ENCODE measurements at places on chromosomes 6 and 20.

DNA sequence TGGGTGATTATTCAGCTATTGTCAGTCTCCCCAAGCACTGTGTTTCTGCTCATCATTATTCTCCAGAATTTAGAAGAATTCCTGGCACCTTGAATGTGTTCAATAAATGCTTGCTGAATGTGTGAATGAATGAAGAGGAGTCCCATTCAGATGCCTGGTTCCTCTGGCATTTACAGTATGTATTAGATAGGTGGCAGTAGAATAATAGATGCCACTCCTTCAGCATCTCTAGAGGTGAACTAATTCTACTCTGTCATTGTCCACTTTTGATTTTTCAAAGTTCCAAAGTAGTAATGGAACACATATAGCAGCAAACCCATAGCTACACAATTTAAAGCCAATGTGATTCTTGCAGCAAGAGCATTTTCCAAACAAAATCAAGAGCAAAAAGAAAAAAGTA is 118.9 kb upstream of the CEP162 start:
- DNase-seq, result no peak

- DNase-seq, result no peak
Observed at GRCh38 chr6:37928217-37928616, 108.7 kb downstream of the ZFAND3 start.

DNA sequence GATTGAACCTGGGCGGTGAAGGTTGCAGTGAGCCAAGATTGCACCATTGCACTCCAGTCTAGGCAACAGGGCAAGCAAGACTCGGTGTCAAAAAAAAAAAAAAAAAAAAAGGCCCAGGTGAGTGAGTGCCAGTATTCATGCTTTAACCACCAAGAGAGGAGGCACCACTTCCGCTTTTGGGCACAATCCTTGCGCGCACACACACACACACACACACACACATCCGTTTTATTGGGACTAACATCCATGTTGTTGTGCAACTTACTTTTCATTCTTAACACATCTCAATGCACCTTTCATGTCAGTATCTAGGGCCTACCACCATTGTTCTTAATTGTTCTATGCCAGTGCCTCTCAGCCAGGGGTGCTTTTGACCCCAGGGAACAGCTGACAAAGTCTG is 263.0 kb downstream of the CDC5L start:
- DNase-seq, result no peak

GRCh38 chr6:149057464-149057840 is 260.1 kb upstream of the TAB2 start:
- DNase-seq, result peak; percentile 13

DNA sequence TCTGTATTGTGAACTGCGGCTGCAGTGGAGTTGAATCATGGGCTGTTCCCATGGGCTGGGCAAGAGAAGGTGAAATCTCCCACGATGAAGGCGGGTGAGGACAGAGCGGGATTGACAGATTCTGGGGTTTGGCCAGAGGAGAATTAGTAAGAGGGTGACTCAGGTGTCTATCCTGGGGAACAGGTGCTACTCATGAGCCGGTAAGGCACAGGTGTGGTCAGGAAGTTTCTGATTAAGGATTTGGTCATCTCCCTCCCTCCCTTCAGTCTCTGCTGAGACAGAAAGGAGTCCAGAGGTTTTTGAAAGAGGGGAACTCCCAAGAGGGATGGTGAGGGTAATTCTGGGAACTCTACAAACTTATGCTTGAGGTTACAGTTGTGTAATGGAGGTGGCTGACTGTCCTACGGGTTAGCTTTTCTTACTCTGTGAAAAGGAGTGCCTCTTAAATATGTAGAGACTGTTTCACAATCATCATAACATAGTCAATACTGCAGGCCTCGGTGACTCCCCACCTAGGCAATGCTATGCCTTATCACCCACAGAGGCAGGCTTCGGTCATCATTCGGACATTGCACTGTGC is 31.5 kb downstream of the SERPINB1 start:
- no peak for DNase-seq

DNA sequence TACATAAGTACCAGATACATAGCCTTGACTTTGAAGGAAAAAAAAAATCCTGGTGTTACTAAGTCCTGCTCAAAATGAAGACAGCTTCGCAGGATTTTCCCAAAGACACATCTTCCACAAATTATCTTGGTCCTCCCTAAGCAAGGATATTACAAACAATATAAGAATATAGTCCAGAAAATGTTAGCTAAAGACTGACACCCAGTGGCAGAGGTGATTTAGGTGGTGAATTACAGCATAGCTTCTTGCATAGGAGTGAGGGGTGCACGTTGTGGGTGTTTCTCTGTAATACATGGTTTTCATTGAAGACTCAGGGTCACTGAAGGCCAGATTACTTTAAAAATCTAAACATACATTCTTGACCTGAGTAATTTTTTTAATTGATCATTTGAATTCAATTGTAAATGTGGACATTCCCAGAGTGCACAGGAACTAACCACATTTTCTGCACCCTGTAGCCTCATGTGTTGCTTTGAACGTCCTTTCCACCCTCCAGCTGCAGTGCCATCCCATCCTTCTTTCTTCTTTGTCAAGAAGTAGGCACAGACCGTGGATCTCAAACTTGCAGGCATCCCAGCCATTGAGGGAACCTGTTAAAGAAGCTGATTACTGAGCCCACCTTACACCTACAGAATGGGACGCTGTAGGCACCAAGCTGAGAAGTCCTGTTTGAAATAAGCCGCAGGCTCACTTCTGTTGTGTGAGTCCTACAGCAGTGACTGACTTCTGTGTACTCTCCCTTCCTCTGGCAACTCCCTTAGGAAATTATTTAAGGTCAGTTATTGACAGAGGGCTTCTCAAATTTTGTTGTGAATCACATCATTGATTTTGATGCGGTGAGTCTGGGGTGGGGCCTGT is 102.6 kb downstream of the PERP start:
- peak; percentile 67 for DNase-seq

DNA sequence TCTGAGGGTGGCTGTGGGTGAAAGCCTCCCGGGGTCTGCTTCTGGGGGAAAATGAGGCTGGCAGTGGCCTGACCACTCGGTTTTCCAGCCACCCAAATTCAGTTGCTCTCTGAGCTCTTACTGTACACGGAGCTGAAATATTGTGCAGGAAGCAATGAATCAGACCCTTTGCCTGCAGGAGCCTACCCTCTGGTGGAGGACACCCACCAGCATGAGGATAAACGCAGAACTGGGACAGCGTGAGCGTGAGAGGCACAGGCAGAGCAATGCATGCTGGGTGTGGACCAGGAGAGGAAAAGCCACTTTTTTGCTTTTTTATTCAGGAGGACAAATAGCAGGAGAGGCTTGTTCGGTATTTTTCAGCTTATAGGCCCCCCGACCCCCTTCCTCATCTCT is 298.0 kb downstream of the QKI start:
- no peak for DNase-seq

DNA sequence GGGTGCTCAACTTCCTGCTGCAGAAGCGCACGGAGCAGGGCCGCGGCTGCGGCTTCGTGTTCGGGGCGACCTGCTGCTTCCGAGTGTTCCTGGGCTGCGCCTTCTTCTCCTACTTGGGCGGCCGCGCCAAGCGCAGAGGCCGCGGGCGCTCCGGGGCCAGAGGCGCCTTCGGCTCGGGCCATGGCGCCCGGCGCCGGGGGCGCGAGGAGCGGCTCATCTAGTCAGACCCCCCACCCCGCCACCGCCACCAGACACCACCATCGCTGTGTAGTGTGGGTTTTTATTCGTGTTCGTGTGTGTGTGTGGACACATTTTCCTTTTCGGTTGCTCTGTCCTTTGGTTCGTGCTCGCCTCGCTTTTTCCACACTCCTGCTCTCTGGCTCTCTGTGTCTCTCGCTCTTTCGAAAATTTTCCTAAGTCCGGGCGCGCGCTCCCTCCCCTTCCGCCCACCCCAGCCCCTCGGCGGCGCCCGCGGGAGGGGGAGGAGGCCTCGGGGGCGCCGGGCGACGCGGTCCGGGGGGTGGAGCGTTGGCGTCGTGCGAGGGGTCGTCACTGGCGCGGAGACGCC is 38.1 kb downstream of the GNAS start:
- peak; percentile 79 for DNase-seq

DNA sequence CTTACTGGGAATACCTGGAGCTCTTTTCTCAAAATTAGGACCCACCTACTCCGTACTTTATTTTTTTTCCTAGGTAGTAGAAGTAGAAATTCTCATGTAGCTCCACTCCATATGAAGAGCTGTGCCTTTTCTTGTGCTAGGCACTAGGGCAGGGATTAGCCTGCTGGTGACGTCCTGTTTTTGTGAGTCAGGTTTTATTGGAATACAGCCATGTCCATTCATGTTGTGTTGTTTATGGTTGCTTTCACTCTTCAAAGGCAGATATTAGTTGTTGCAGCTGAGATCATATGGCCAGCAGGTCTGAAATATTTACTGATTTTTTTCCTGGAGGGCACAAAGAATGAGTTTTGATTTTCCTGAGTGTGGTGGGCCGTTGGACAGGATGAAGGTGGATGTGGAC is 20.5 kb downstream of the XRN2 start:
- DNase-seq, result no peak

DNA sequence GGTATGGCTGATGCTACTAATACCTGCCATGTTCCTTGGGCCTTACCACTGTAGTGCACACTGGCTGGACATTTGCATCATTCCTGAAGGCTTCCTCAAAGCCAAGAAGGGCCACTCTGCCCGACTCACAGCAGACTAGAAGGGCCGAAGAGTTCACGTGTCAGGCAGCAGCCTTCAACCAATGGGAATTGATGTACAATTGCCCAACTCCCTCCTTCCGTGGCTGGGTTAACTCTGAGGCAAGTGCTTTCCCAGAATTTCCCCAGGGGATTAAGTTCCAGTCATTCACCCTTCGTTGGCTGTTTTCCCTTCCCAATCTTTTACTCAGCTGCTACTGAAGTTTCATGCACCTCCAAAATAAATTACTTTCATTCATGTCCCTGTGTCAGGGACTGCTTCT is 29.8 kb downstream of the PSMB9 start:
- no peak for DNase-seq

DNA sequence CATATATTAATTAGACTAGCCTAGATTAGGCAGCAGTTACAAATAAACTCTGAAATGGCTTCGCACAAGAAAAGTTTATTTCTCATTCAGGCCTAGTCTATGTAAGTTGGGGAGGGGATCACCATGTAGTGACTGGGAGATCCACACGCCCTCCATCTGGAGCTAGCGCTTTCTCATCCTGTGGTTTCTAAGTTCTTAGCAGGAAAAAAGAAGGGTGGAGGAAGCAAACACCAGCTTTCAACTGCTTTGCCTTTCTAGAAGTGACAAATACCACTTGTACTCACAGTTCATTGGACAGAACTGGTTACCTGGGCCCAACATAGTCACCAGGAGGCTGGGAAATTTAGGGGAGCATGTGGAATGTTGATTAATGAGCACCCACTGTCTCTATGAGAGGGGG is 46.6 kb downstream of the NDUFAF5 start:
- no peak for DNase-seq

DNA sequence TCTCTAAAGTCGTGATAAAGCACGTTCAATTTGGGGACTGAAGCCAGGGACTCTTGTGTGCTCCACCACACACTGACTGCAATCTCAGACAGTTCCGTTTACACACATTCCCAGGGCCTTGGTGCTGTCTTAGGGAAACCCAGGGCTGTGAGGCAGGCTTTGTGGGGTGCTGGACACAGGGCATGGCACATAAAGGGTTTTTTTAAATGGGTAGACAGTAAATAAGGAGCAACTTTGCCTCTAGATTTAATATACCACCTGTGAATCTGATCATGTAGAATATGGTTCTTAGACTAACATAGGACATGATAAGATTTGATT is 2.3 kb downstream of the ENTPD6 start:
- no peak for DNase-seq

DNA sequence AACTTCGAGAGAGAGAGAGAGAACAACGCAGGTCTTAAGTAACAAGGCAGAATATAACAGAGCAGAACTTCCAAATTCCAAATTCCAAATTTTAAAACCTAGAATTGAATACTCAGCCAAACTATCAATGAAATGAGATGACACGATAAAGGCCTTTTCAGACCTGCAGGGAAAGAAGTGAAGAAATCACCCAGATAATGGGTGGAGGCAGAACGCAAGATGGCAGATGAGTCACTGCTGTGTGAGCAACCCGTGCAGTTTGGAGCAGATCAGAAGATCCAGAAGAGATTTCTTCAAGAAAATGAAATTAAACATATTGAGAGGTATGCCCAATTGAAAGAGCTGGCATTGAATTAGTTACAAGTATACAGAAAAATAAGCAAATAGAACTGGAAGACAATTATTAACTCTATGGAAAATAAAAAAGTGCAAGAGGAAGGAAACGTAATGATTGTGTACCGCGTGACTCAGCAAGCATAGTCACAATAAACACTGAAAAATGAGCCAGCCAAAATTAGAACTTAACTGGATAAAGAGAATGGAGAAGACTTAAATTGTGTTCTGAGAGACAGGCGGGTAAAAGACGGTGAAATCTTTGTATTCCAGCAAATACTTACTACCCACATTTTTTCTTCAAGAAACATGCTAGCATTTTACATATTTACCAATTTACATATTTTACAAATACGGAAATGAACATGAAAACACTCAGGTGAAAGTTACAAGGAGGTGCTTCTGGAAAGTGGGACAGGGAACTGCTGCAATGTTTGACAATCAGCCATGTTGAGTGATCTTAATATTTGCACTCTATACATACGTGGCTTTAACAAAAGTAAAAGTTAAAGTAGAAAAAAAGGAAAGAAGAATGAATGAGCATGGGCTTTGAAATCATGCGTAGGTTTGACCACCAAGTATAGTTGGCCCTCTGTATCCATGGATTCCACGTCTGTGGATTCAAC is 87.9 kb upstream of the CDYL start:
- DNase-seq, result no peak

GRCh38 chr6:162336359-162336758 is 391.2 kb downstream of the PRKN start:
- no peak for DNase-seq

DNA sequence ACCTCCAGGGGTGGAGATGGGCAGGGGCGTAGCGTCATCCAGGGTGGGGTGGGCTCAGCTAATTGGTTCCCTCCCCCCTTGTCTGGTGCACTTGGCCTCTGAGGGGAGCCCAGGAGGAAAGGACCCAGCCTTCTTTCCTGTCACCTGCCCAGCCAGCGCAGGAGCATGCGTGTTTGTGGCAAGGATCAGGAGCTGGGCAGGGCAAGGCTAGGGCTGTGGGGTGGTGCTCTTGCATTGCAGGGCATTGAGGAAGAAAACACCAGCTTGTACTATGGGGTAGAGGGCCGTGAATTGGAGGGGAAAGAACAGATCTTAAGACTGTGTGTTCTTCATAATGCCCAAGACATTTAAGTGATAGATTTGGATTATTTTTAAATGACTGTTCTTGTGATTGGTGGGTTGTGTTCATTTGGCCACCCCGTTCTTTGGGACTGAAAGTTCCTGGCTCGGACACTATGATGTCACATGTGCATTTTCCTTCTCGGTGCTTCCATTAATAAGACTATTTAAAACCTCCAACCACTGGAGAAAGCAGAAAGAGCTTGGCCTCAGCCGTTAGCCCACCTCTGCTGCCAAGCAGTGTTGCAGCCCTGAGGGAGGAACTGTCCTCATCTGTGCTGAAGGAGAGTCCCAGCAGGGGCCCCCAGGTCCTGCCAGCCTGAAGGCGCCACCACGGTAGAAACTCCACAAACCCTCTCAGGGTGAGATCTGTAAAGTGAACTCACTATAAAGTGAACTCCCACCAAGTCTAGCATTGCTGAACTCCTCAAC is 136.2 kb upstream of the INSM1 start:
- no peak for DNase-seq

GRCh38 chr20:46111028-46111835 is 6.9 kb upstream of the CD40 start:
- DNase-seq, result no peak

- DNase-seq, result no peak
Observed at GRCh38 chr6:81770381-81770780, 17.9 kb upstream of the TENT5A start.
